ENCODE measurements at places on chromosomes 3 and 15.

GRCh38 chr3:175088766-175089380, 229.7 kb downstream of the NAALADL2 start:
- DNase-seq: no peak

- no peak for DNase-seq
Observed at GRCh38 chr15:35605764-35606449, 59.9 kb upstream of the DPH6 start.

GRCh38 chr3:7144697-7145308, 283.9 kb downstream of the GRM7 start:
- DNase-seq: no peak

GRCh38 chr15:61253186-61253585, 24.1 kb upstream of the RORA start:
- no peak for DNase-seq

DNA sequence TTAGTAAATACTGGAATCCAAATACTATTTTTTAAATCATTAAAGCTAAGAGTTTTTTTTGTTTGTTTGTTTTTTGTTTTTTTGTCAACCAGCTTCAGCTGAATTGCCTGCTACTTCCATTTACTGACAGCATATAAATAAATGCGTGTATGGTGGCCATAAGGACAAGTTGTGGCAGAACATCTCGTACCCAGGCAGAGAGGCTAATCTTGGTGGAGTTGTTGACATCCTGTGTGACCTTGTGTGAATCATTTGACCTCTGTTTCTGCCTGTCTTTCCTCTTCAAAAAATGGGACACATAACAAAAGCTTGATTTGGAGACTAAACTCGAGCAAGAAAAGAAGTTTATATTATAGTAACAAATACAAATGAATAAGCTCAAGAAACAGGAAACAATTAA, 734.2 kb downstream of the MCTP2 start:
- no peak for DNase-seq

DNA sequence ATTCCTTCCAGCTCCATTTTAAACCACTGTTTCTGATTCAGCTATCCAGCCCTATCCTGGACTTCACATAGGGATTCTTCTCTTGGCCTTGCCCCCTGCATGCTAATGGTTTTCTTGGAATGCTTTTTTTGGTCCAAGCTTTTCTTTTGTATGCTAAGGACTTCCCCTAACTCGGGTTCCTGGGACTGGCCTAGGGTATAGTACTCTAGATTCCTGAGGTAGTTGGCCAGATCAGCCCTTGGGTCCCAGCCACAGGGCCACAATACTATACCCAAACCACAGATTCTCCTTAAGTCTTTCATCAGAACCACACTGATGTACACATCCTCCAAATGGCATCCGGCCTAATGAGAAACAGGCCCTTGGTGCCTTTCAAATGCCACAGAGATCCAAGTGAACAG, 2.8 kb downstream of the FYCO1 start:
- DNase-seq: no peak

GRCh38 chr15:93330912-93331544, 242.0 kb upstream of the RGMA start:
- no peak for DNase-seq

GRCh38 chr3:54535619-54536018, 392.2 kb downstream of the LRTM1 start:
- DNase-seq: no peak

GRCh38 chr15:96336596-96337364, 6.3 kb downstream of the NR2F2 start:
- no peak for DNase-seq
